H7 (cell line): ENCODE measurements at places on chromosomes 3 and 15.

- no peak for DNase-seq
Measured at GRCh38 chr3:126849768-126850167, 133.1 kb upstream of the PLXNA1 start.

- DNase-seq: no peak
Measured at GRCh38 chr15:48868536-48868935, 9.4 kb upstream of the EID1 start.

DNA sequence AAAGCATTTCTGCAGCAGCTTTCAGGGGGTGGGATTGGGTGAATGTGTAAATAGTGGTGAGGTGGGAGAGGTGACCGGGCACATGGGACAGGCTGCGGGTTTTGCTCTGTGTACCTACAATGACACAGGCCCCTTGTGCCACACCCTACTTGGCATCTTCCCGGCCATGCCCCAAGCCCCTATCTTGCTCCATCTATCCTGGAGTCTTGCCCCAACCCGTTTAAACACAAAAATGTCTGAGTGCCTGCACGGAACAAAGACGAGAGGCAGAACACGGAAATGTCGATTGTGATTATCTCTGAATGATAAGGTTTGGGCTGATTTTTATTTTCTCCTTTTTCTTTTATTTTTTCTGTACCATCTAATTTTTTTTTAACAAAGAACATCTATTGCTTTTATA is 46.0 kb upstream of the SLC6A1 start:
- no peak for DNase-seq

GRCh38 chr3:152769523-152769922 is 65.4 kb upstream of the P2RY1 start:
- DNase-seq: no peak

DNA sequence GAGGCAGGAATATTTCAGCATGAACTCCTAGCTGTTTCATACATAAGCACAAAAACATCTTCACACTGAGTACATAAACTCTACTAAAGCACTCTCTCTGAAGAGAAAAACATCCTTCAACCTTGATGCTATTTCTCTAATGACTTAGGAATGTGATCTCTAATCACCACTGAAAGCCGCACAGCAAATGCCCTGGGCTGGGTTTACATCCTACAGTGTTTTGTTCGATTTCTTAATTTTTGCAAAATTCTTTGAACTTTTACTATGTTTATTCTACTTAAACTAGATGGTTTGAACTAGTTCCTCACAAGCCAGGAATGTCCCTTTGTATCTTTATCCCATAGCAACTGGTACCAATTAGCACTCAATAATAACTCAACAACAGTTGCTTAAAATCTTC is 130.9 kb upstream of the ABI3BP start:
- no peak for DNase-seq
